ENCODE measurements at places on chromosomes 3 and 15. TPM values are rescaled to one million over a fixed set of nuclear protein-coding genes. Genes with fewer than 3 reads are reported as not detected.

ARNT2 gene
- total RNA-seq = 16.5 TPM

TNFSF10 gene
- not detected for total RNA-seq

SOX2 gene
- total RNA-seq = not detected

TM6SF1 gene
- total RNA-seq = 0.43 TPM

PLAAT1 gene
- not detected for total RNA-seq

CHL1 gene
- total RNA-seq = not detected

MESP1 gene
- total RNA-seq = 0.18 TPM

NOX5 gene
- not detected for total RNA-seq

OR5K3 gene
- not detected for total RNA-seq

APH1B gene
- 35.1 TPM for total RNA-seq

PEX5L gene
- total RNA-seq = 0.21 TPM

RPL14 gene
- 1,926 TPM for total RNA-seq

DNA sequence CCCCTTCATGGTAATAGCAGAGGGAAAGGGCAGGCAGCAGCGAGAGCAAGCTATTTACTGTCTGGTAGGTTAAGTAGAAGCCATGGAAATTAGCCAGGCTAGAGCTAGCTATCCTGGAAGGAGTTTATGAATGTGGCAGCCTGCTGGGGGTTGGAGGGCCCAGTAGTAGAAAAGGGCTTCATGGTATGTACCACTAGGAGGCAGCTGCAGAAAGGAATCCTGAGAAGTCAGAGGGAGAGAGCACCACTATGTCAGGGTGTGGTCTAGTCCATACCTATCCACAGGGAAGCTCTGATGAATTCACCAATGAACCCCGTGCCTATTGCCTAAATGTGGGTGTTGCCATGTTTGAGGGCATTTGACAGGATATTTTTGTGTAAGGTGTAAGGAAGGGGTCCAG lies 55.0 kb downstream of the PLAAT1 start:
- DNase-seq = no peak

- no peak for DNase-seq
Measured at GRCh38 chr15:34282384-34282783, 55.2 kb downstream of the SLC12A6 start.

- DNase-seq = peak; percentile 84
Measured at GRCh38 chr15:73686781-73687256, 2.6 kb downstream of the CD276 start.

GRCh38 chr3:72496051-72496670 lies 352.1 kb downstream of the SHQ1 start:
- DNase-seq = no peak

DNA sequence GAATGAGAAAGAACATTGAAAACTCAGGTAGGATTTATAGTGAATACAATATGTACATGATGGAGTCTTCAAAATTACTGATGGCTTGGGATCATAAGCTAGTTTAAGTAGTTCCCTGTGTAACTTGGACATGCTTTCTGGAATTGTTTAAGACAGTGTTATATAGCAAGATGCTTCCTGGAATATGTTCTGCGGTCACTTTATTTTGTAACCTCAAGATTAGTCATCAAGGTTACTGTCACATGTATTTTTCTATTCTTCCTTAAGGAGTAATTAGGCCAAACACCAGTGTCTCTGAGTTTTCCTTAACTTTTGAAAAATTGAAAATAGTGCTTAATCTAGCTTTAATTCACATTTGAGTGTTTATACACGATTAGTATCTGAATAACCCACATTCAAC lies 760.3 kb upstream of the ARRDC4 start:
- DNase-seq = no peak

DNA sequence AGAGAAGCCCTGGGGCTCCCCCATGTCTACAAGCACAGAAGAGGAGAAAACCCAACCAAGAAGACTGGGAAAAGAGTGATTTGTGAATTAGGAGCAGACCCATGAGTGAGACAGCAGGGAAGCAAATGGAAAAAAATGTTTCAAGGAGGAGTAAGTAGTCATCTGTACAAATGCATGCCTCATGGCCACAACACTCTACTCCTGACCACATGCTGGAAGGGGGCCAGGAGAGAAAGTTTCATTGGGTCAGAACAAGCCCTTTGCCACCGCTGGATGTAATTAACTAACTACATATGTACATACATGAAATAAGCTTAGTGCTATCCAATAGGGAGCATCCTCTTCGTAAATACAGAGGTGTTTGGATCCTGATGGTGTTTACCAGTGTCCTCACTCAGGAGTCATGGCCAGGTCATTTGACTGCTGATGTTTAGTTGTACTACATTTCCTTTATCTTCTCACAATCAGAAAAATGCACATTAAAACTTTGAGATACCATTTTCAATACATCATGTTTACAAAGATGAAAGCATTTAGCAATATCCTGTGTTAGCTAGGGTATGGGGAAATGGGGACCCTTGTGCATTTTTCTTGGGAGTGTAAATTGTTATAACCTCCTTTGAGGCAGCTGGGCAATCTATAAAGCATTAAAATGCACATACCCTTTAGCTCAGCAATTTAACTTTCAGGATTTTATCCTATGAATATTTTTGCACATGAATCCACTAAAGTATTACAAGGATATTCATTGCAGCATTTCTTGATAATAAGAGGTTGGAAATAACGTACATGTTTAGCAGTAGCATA lies 27.1 kb downstream of the CLRN1 start:
- peak; percentile 49 for DNase-seq

GRCh38 chr3:10655105-10655504 lies 149.7 kb upstream of the ATP2B2 start:
- no peak for DNase-seq

- DNase-seq = no peak
Measured at GRCh38 chr3:180612364-180612763, 10.4 kb downstream of the TTC14 start.

GRCh38 chr15:95718441-95718840 lies 612.1 kb upstream of the NR2F2 start:
- no peak for DNase-seq

GRCh38 chr3:195700319-195700718 lies 20.5 kb upstream of the MUC20 start:
- no peak for DNase-seq

GRCh38 chr15:76168237-76168984 lies 108.6 kb downstream of the TMEM266 start:
- DNase-seq = no peak

DNA sequence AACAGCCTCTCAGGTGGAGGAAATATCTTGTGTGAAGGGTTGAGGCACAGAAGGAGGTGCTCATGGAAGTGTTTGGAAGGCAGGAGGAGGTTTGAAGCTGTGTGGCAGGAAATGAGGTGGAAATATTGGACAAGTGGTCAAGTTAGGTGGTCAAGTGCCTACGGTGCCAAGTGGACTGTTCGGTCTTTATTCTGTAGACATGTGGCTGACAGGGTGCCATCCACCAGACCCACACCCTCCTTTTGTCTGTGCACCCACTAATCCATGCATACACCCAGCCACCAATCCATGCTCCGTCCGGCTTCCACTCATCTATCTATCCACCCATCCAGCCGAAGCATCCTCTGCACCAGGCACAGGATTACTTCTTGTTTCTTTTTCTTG lies 2.2 kb downstream of the SLC6A20 start:
- DNase-seq = no peak

- DNase-seq = no peak
Measured at GRCh38 chr3:10933021-10933420, 59.5 kb upstream of the SLC6A1 start.

DNA sequence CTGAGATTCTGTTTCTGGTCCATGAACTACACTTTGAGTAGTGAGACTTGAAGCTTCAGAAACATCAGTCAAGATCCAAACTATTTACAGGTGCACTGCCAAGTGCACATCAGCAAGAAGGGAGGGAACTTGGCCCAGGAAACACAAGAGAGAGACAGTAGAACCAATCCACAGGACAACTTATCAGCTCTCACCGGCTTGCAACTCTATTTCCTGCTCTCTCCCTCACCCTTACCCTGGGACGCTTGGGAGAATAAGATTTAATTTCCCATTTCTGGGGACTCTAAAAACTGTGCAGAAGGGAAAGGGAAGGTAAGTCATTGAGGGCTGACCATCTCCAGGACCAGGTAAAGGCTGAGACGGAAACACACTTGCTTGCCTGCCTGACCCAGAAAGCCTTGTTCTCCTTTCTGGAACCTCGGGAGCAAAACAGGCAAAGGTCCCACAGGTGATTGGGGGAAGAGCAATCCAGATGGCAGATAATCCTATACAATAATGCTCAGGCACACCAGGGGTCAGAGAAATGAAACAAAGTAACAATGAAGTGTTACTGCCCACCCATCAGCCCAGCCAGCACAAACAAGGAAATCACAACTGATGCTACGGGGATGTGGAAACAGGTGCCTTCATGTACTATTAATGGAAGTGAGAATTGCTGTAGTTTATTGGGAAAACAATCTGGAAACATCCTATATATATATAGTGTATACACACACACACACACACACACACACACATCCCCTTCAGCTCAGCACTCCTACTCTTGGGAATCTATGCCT lies 154.4 kb downstream of the XXYLT1 start:
- DNase-seq = no peak

- DNase-seq = no peak
Measured at GRCh38 chr15:83404121-83404520, 43.0 kb upstream of the SH3GL3 start.

DNA sequence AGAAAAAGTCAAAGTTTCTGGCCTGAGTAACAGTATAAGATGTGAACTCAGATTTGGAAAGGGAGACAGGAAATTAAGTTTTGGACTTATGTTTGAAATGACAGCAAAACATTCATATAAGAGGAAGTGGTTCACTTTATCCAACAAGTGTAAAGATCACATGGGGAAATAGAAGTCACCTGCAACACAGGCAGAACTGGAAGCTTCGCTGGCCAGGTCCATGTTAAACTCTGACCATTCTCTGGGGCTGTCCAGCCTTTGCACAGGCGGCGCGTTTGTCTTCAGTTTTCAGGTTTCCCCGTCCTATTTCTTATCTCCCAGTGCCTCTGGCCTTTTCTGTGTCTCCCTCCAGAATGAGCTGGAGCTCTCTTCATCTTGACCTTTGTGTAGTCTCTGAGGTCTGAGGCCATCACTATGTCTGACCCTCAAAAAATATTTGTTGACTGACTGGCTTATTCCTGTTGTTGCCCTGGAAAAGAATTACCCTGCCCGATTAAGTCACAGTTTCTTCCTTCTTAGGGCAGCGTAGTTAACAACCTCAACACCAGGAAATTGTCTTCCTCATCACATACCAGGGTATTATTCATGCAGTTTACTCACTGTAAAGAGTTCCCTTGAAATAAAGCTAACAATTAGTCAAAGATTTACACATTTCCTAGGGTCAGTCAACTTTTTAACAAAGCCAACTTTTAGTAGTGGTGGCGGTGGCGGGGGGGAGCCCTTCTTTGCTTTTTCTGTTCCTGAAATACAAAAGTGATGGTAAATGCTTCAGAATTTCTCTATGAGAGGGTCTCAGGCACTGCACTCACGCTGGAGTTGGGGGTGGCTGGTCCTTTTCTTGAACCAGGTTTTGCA lies 959 bp upstream of the RASA2 start:
- DNase-seq = peak; percentile 77

- DNase-seq = peak; percentile 0
Measured at GRCh38 chr15:37733628-37734027, 200.8 kb upstream of the TMCO5A start.

- no peak for DNase-seq
Measured at GRCh38 chr3:46713898-46714552, 3.6 kb downstream of the PRSS50 start.

DNA sequence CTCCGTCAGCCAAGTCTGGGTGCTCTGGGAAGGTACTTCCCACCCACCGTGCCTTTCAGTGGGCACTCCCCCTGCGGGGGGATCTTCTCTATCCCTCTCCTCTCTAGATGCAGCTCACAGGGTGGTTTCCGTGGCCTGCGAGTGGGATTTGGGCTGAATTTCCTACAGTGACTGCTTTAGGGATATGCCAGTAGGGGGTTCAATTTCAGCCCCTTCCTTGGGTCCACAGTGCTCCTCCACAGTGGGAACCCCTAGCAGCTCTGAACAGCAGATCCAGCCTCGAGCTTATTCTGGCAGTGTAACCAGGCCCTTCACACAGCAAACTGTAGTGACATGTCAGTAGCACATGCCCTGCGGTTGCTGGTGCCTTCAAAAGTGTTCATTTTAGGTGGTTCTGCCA lies 155.7 kb downstream of the CHDH start:
- no peak for DNase-seq

DNA sequence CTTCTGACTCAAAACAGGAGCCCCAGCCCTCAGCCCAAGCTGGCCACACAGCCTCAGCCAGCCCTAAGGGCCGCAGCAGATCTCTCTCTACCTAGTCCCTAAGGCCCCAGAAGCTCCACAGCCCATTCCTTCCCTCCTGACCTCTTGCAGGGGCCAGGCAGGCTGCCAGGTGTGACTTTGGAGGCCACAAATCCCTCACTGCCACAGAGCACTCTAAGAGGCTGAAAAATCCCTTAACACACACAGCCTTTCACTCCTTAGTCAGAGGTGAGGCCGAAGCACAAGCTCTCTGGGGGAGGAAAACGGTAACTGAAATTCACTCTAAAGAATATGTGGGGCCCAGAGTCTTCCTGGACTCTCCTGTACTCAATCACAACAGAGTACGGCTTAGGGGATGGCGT lies 23.3 kb downstream of the LRRC2 start:
- DNase-seq = no peak

GRCh38 chr3:30222441-30222840 lies 384.0 kb upstream of the TGFBR2 start:
- no peak for DNase-seq

DNA sequence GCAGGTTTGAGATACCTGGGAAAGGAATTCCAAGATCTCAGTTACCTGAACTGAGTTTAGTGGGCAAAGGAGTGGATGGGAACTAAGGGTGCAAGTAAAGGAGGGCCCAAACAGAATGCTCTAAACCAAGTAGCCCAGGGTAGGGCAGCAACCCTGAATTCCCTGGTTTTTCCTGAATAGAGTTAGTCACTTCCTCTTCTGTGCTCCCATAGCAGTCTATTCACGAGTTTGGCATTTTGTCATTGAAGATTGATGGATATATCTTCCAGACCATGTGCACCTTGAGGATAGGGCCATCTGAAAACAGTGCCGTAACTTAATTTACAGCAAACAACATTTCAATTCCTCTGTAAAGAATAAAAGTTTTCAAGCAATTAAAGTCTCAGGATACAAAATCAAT lies 18.5 kb upstream of the PTX3 start:
- DNase-seq = no peak

DNA sequence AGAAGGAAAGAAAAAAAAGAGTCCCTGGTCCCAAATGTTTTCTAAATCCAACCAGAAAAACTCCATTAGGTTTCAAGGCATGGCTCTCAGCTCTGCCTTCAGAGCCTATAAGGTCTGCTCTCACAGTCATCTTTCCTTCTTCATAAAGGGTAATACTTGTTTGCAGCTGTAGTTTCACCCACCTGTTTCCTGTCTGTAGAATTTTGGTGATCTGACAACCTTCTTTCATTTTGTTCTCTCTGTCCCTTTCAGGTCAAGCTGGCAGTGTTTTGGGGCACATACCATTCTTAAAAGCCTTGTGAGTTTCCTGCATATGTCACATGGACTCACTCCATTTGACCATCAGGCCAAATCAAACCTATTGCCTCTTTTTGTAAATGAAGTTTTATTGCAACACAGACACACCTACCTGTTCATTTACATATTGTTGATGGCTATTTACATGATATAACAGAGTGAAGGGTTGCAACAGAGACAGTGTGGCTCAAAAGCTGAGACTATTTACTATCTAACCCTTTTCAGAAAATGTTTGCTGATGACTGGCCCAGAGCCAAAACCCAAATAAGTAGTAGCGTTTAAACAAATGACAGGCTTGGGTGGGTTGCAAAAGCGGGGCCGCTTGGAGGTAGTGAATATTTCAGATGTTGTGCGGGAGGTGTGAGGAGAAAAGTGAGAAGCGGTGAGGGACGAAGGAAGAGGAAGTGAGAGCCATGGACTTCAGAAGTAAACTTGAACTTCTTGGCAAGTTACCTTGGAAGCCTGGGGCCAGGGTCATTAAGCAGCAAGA lies 292.7 kb upstream of the PROK2 start:
- no peak for DNase-seq

- peak; percentile 46 for DNase-seq
Measured at GRCh38 chr3:183698318-183698751, 738 bp downstream of the YEATS2 start.
